Posterior vena cava (tissue), 2 donors: ENCODE measurements at places on chromosomes 6 and 20. TPM values are rescaled to one million over a fixed set of nuclear protein-coding genes. Genes with fewer than 3 reads are reported as not detected.

- DNase-seq = no peak
These were observed 14.2 kb downstream of the TXLNB start for GRCh38 chr6:139277587-139277986.

GRCh38 chr20:24609757-24610156 is 140.3 kb downstream of the SYNDIG1 start:
- no peak for DNase-seq

GRCh38 chr20:60001108-60001507 is 42.9 kb downstream of the CDH26 start:
- DNase-seq = no peak

Gene CGA
- total RNA-seq = not detected
